ENCODE measurements at places on chromosomes 6 and 20.

- no peak for DNase-seq
Measured at GRCh38 chr20:23084845-23085365, 1.2 kb downstream of the CD93 start.

DNA sequence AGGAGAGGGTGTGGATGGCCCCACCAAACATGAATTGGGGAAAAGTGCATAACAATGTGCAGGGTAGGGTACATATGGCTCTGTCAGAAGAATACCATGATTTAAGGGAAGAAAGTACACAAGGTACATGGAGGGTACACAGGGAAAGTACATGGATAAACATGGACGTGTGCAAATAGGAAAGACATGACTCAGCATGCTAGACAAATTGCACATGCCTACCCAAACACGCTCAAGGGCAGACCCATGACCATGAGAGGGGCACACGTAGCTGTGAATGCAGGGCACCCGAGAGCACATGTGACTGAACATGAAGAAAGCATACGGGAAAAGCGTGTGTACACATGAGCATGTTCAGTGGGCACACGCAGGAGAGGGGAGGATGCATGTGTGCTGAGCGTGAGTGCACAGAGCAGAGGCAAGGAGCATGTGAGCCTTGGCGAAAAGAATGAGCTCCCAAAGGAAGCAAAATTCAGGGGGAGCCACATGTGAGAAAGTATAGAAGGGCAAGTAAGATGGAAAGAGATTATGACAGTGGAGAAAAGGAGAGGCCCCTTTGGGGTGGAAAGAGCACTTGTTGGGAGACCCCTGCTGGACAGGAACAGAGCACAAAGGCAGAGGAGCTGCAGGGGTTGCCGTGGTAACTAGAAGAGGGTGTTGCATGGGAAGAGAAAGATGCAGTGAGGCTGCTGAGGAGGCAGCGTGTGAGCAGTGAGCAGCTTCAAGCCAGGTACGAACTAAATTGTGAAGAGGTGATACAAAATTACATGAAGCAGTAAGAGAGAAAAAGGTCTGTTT is 17.8 kb downstream of the OR2H2 start:
- DNase-seq, result no peak

GRCh38 chr6:10383331-10384090 is 31.4 kb downstream of the TFAP2A start:
- DNase-seq, result no peak

DNA sequence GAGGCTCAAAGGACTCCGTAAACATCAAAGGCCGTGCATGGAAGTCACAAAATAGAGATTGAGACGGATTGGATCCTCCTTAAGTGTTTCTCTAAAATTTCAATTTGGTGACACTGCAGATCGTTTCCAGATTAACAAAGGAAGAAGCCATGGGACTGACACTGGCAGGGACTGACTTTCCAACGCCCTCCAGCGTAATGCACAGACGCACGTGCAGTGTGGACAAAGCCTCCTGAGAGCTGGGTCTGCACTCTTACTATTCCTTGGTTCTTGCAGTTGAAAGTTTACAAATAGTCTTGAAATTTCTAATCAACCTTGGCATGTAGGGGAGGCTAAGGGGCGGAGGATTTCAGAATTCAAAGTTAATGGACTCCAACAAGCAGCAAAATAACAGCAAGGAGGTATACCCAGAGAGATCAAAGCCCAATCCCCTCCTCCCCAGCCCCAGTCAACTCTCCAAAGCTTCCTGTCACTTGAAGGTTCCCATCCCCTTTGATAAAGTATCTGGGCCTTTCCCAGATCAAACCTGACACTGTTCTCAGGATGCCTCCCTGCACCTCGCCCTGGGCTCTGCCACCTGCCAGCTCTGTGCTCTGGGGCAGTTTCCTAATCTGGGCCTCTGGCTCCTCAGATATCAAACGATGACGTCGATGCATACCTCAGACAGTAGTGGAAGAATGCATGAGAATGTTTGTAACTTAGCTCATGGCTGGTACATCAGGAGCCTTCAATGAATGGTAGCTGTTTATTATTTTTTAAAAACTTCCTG is 106.5 kb upstream of the TRAF3IP2 start:
- DNase-seq, result no peak

- no peak for DNase-seq
Measured at GRCh38 chr20:11227602-11228001, 553.8 kb upstream of the JAG1 start.

DNA sequence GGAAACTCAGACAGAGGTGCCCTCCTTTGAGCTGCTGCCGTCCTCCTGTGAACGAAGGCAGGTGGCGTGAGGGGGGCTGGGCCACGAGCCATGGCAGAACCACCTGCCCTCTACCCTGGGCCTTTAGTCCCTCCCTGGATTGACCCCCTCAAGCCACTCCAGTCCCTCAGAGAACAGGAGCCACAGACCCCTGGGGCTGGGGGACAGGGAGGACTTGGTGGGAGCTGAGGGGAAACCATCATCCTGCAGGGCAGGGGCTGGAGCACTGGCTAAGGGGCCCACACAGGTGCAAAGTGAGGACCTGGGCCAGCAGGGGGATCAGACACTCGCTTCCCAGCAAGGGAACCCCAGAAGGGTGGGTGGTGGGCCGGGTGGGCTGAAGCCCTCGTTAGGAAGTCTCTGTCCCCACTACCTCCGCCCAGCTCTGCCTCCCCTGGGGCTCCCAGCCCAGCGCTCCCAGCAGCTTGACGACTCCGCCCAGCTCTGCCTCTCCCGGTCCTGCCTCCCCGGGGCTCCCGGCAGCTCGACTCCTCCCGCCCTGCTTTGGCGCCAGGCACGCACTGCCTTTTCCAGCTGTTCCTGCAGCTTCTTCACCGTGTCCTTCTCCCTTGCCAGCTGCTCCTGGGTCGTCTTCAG is 44.4 kb downstream of the DSTN start:
- DNase-seq, result no peak

DNA sequence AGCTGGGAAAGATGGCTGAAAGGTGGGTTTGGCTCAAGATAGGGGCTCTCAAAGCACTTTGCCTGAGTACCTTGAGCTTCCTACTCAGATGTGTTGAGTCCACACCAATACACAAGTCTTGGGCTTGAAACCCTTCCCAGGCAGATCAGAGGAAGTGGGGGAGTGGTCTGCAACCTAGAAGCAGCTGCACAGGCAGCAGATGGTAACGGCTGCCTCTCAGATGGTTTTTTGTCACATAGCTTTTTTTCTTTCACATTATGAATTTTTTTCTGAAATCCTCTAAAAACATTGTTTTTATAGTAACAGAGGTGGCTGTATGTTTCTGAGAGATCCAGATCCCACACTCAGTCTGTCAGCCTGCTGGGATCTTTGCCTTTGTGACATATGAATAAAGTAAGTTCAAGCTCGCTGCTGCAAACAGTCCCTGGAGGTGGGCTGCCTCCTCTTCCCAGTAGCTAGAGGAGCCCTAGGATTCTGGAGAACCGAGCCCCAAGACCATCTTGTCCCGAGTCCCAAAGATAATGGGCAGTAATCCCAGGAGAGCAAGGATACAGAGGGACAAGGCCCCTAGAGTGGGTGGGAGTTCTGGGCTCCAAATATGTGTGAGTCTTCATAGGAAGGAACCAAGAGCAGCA is 97.1 kb upstream of the TOP1 start:
- DNase-seq, result no peak

GRCh38 chr6:23329086-23329485 is 759.7 kb downstream of the HDGFL1 start:
- no peak for DNase-seq

GRCh38 chr6:32096394-32097258 is 12.5 kb downstream of the TNXB start:
- no peak for DNase-seq

Data from stimulated activated CD4-positive, alpha-beta T cell treated with anti-CD3 and anti-CD28 coated beads, TNF-alpha, amount 100 ng/mL, for 4 hours (primary cell).